ENCODE measurements at places on chromosomes 7 and 10. TPM values are rescaled to one million over a fixed set of nuclear protein-coding genes. Genes with fewer than 3 reads are reported as not detected.

Gene ACBD7
- total RNA-seq = 0.50 TPM

Gene OPALIN
- total RNA-seq = not detected

Gene SFRP4
- total RNA-seq = 6.8 TPM

DNA sequence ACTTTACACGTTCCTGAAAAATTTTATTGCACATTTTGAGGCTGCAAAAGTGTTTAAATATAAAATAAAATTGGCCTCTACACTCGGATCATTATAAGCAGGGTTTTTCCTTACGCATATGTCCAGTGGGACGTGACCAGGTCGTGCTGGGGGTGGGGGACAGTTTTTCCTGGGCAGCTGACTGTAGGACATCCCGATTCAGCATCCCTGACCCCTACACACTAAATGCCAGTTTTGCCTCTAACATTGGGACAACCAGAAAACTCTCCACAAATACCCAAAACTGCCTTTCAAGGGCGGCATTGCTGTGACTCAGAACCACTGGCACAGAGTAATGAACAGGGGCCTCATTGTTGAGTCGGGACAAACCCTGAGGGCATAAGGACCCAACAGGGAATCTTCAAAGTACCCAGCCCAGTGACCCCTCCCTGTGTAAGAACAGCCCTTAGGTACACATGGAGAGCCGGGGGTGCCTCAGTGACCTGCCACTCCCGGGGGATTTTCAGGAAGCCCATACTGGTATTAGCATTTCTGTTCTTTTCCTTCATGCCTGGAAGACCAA, 170.6 kb downstream of the ARHGAP21 start:
- DNase-seq = no peak

DNA sequence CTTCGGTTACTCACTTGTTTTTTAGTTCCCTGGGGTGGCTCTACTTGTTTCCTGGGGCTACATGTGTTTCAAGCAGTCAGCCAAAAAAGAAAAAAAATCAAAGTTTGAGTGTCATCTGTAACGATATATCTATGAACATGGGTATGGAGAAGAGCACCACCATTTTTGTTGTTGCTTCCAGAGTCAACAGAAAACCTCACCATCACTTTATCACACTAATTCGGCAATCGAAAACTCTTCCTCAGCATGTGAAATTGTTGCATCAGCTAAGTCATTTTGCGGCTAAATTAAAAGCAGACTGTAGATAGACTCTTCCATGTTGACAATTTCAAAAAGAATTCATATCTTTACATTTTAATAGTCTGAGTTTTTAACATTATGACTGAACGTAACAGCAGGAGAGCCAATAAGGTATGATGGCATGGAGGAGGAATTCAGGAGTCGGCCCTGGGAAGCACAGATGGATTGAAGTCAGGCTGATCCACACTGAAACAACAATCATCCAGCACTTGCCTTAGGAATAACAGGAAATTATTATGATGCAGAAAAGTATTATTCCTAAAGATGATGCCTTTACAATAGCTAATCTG, 455.7 kb upstream of the KLF6 start:
- no peak for DNase-seq
